ENCODE measurements at places on chromosomes 6 and 20.

GRCh38 chr6:55827818-55828522, 47.4 kb downstream of the BMP5 start:
- DNase-seq, result no peak

- no peak for DNase-seq
Measured at GRCh38 chr20:44596876-44597275, 14.5 kb downstream of the PKIG start.

DNA sequence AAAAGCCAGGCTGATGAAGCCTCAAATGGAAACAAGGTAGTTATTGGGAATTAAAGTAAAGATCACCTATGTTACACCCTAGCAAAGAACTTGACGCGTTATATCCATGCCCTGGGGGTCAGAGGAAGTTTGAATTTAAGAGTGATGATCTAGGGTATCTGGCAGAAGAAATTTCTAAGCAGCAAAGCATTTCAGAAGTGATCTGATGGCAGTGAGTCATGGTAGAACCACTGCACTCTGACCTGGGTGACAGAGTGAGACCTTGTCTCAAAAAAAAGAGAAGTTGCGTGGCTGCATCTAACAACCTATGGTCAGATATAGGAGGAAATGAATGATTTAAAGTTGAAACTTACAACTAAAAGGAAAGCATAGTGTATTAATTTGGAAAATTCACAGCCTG, 45.2 kb downstream of the SCP2D1 start:
- DNase-seq, result no peak

- no peak for DNase-seq
Measured at GRCh38 chr20:22389836-22390542, 194.4 kb downstream of the FOXA2 start.

DNA sequence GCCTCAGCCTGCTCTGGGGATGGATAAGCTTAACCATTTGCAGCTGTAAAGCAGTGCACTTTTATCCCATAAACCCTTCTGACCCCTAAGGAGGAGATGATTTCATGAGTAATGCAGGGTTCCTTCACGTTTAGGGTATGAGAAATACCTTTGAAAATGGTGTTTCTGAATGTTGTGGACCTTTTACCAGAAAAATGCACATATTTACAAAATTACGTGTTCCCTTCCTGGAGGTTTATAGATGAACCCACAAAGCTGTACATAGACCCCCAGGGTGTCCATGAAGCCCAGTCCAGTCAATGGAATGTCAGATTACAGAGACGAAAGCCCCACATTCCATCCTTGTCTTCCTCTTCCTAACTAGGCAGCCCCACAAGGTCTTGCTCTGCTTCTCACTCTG, 78.6 kb upstream of the INSM1 start:
- no peak for DNase-seq
